ENCODE measurements at places on chromosomes 7 and 10. TPM values are rescaled to one million over a fixed set of nuclear protein-coding genes. Genes with fewer than 3 reads are reported as not detected.

DNA sequence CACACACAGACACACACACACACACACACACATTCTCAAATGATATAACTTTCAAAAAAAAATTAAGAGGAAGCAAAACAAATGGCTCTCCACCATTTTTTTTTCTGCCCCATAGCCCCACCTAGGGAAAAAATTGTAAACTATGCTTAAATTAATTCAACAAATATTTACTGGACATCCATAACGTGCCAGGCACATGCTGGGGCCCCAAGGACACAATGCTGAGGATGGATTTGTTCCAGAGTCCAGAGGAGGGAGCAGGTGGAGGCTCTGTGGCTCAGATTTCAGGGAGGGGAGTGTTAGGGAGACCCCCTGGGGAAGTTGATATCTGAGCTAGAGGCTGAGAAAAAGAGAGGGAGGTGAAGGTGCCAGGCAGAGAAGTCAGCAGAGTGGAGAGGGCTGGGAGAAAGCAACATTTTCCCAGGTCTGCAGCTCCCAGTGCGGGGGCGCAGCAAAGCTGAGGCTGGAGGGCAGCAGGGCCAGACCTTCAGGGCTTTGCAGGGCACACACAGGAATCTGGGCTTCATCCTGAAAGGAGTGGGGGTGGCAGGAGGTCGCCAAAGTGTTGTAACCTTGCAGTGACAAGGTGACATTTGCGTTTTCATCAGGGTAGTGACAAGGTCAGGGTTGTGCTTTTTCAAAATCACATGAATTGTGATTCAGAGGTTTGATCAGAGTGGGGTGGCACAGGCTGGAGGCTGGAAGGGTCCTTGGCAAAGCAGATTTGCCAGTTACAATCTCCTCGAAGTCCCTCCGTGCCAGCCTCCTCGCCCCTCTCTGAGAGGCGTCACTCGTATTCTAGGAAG, 261.6 kb downstream of the WDR11 start:
- H3K4me3 ChIP-seq = no peak overlapping the region
- no peaks in the 10 kb centered on the region for H3K27me3 ChIP-seq
- no peaks in the 10 kb centered on the region for H3K36me3 ChIP-seq
- no peaks in the 10 kb centered on the region for H3K4me1 ChIP-seq

DNA sequence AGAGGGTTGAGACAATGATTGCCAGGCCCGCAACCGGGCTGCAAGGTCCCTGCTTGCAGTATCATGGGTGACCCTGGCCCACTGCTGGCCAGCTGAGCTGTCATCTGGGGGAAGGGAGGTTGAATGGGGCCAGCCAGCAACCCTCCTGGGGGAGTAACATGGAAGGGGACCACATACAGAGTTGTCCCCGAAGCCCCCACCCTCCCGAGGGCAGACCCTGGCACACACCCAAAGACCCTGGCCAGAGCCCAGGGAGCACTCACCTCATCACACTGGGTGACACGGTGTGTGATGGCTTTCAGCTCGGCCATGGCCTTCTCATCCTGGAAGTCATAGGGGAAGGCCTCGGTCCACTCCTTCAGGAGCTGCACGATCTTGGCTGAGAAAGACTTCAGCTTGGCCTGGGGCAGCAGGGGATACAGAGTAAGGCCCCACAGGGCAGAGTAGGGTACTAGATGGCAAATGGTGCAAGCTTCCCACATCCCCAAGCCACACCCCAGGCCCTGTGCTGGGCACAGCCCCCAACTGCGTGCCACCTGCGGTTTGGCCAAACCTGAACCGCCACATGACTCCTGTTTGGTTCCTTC, 63.4 kb downstream of the CSGALNACT2 start:
- no peak overlapping the region for H3K27ac ChIP-seq
- no peak overlapping the region for H3K4me3 ChIP-seq
- no peaks in the 10 kb centered on the region for H3K4me1 ChIP-seq
- no peak for DNase-seq
- H3K27me3 ChIP-seq = no peaks in the 10 kb centered on the region

The CXCL12 gene
- 15.8 TPM for total RNA-seq

DNA sequence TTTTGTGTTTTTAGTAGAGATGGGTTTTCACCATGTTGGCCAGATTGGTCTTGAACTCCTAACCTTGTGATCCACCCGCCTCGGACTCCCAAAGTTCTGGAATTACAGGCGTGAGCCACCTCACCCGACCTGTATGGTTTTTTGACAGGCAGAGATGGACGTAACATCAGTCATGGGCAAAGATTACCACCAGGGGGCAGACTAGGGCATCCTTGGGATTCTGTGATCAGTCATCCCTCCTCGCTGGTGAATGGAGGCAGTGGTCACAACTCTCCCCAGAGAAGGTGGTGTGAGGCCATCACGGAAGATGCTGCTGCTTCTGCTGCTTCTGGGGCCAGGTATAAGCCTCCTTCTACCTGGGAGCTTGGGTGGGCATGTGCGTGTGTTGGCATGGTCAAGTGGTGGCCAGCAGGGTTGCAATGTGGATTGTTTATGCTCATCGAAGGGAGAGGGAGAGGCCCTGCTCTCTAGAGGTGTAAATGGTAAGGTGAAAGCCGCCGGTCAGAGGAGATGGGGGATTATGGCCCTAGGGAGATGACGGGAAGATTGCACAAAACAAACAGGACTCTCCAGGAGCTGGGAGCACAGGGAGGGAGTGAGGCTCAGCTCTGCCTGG, 122.7 kb upstream of the PRSS1 start:
- peaks cover 3% of the 10 kb centered on the region for H3K4me1 ChIP-seq
- peaks cover 5% of the 10 kb centered on the region for H3K27me3 ChIP-seq
- peak; percentile 15 for DNase-seq
- no peak overlapping the region for H3K27ac ChIP-seq

The ACSL5 gene
- total RNA-seq = 1.1 TPM

GRCh38 chr7:17293481-17293880, 5.0 kb upstream of the AHR start:
- no peak overlapping the region for H3K4me3 ChIP-seq
- H3K4me1 ChIP-seq = peaks cover 2% of the 10 kb centered on the region
- DNase-seq = no peak

DNA sequence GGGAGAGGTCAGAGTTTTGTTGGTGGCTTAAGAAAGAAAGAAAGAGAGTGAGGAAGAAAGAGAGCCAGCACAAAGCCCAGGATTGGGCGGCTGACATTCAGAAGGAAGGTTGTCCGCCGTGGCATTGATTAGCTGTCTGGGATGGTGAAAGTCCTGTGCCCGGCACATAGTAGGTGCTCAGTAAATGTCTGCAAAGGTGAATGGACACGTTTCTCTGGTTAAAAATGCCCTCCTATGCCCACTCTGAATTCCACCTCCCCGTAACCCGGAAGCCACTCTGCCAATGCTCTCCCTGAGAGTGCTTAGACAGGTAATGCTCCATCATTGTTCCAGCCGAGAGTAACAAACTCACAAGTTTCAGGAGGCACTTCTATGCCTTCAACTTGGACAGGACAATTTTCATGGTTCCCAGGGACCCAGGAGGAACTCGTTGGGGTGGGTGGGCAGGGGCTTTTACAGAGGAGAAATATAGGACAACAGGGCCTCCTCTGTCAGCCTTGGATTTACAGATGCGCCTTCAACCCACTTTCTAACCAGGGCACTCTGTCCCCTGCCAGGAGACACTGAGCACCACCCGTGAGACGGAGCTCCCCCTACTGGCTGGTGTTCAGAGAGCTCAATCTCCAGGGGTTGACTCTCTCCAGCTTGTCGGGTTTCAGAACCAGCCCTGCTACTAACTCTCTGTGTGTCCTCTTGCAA, 411.5 kb upstream of the ZMIZ1 start:
- peak; percentile 43 for DNase-seq
- H3K4me1 ChIP-seq = 0 out of 2 replicates have a peak, but pooled peaks cover 2% of the 10 kb centered on the region
- H3K27ac ChIP-seq = no peak overlapping the region

The TMEM273 gene
- not detected for total RNA-seq

DNA sequence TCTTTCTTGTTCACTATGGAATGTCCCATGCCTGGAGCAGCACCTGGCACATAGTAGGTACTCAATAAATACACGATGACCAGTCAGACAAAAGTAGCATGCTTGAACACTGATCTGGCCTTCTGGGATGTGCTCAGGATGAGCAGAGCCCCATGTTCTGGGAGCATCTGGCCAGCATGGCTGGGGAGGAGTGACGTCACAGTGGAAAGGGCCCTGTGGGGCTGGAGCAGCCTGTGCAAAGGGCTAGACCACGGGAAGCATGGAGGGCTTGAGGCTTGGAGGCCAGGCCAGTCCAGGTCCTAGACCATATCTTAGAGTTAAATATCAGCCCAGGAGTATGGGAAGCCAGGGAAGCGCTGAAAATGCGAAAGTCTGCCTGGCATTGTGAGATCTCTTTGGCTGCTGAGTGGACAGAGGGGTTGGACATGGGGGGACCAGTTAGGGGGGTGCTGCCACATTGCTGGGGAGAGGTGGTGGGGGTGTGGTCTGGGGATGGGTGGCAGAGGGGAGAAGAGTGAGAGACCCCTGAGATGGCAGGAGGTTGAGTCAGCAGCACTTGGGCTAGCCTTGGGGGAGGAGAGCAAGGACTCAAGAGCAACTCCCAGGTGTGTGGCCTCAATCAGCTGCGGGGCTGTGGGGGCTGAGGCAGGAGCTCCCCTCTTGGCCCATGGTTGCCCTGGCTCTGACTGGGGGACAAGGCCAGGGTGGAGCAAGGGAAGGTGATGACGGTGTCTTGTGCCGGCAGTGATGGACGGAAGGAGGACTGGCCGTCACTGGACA, 34.9 kb downstream of the ZCCHC24 start:
- peaks cover 56% of the 10 kb centered on the region for H3K36me3 ChIP-seq
- DNase-seq = no peak
- H3K27ac ChIP-seq = no peak overlapping the region
- H3K27me3 ChIP-seq = no peaks in the 10 kb centered on the region
- peaks cover 59% of the 10 kb centered on the region for H3K4me1 ChIP-seq

DNA sequence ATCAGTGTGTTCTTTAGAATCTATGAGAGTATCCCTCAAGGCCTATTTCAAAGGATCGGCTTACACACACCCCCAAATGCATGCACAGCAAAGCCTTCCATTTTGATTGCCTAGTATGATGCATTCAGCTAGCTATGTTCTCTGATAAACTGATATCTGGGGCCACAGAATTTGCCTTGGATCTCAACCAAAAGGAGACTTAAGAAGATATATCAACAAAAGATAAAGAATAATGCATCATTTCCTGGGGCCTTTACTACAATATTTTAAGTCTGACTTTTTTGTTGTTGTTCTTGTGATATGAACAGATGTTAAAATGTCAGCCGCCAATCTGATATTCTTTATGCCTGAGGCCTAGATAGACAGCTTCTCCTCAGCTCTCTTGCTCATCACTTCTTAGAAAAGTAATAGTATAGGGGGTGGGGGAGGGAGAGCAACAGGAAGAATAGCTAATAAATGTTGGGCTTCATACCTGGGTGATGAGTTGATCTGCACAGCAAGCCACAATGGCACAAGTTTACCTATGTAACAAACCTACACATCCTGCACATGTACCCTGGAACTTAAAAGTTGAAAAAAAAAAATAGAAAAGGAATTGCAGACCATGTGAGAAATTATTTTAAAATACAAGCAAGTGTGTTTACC, 792.9 kb upstream of the GHITM start:
- H3K4me1 ChIP-seq = no peaks in the 10 kb centered on the region
- DNase-seq = peak; percentile 4
- no peak overlapping the region for H3K27ac ChIP-seq
- H3K27me3 ChIP-seq = no peaks in the 10 kb centered on the region
- H3K36me3 ChIP-seq = no peaks in the 10 kb centered on the region
- no peak overlapping the region for H3K4me3 ChIP-seq

DNA sequence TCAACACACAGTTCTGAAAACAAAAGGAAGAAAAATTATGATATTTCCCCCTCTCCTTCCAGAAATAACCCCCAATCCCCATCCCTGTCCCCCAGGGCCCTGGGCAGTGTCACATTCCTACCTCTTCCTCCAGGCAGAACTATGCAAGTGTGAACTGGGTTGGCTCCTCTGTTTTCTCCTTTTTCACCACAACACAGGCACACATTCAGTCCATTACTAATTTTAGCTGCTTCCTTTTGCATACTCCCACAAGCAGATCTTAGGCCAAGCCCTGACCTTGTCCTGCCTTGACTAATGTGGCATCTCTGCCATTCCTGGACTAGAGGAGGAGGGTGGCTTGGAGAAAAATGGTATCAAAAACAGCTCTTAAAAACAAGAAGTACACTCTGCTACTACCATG, 208.1 kb downstream of the HDAC9 start:
- no peak overlapping the region for H3K27ac ChIP-seq
- no peak for DNase-seq
- no peaks in the 10 kb centered on the region for H3K36me3 ChIP-seq
- no peak overlapping the region for H3K4me3 ChIP-seq

DNA sequence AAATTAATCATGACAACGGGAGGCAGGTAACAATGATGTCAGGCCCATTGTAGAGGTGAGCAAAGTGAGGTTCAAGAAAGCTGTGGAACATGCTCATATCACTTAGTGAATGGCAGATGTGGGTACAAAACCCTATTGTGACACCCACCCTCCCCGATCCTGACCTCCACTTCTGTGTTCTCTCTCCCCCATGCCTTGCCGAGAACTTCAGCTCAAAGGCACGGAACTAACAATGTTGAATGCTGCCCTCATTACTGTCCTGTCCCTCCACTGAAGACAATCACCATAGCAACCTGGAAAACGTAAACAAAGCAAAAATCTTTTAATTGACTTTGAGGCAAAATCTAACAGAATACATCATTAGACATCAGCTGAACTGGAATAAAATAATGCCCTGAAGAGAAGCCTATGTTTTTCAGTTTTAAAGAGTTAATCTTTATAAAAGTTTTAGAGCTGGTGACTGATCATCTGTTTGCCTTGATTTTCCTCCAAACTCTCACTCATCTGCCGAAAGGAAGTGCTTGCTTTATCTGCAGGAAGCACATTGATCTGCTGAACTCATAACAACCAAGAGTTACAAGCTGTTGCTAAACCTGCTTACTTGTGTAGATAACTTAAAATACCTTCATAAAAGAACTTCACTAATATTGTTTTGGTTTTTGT, 133.6 kb downstream of the CUBN start:
- H3K36me3 ChIP-seq = no peaks in the 10 kb centered on the region
- DNase-seq = peak; percentile 68
- H3K4me3 ChIP-seq = no peak overlapping the region
- H3K27ac ChIP-seq = peak overlapping the region; percentile 97

- no peaks in the 10 kb centered on the region for H3K27me3 ChIP-seq
- no peak for DNase-seq
- H3K36me3 ChIP-seq = peaks cover 9% of the 10 kb centered on the region
- H3K4me3 ChIP-seq = no peak overlapping the region
- no peak overlapping the region for H3K27ac ChIP-seq
Measured at GRCh38 chr7:44887293-44887692, 2.0 kb upstream of the PURB start.

The GRM8 gene
- total RNA-seq = not detected

- no peak overlapping the region for H3K27ac ChIP-seq
- peaks cover 3% of the 10 kb centered on the region for H3K4me1 ChIP-seq
- DNase-seq = no peak
Measured at GRCh38 chr10:77031531-77032187, 605.9 kb downstream of the KCNMA1 start.

Data from IMR-90 (cell line).